ENCODE measurements at places on chromosomes 16 and 17.

DNA sequence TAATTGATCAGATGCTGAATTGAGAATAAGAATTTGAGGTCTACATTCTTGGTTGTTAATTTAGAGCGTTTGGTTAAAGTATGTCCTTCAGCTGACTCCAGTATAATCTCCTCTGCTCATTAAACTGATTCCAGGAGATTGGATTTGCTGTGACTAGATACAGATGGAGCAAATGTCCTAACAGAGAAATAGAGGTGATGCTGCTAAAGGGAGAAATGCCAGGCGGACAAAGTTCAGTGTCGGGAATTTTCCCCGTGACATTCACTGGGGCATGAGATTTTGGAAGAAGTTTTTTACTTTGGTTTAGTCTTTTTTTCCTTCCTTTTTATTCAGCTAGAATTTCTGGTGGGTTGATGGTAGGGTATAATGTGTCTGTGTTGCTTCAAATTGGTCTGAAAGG, 19.0 kb downstream of the PRKAR1A start:
- no peak for DNase-seq

DNA sequence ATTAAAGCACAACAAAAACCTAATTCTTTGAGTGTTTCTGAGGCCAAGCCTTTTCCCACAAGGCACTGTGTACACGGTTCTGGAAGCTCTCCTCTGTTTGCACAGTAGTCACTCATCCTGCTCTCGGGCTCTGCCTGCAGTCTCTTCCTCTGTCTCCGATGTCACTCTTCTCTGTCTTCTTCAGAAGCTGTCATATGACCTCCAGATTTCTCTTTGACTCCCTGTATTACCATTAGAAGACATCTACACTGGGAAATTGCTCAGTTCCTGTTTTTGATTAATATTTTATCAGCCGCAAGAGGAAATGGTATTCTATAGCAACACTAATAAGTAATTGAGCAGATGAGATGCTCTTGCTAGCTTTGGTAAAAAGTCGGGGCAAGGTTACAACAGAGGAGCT, 422.9 kb downstream of the WWOX start:
- no peak for DNase-seq

DNA sequence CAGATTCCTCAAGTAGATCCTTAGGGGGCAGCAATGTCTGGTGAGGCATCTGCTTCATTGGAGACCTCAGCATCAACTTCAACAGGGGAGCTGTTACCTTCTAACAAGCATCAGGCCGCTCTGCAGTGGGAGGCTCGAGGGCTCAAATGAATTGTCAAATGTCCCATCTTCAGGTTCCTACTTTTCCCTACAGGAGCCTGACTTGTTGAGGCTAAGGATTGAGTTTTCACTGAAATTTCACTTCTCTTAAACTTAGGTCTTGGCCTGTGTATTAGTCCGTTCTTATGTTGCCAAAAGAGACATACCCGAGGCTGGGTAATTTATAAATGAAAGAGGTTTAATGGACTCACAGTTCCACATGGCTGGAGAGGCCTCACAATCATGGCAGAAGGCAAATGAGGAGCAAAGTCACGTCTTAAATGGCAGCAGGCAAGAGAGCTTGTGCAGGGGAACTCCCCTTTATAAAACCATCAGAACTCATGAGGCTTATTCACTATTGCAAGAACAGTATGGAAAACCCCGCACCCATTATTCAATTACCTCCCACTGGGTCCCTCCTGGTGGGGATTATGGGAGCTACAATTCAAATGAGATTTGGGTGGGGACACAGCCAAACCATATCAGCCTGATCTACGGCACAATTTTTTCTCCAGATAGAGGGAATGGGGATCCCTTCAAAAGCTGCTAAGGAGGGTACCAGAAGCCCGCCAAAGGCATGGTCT, 5.1 kb upstream of the CD300LD start:
- no peak for DNase-seq

- no peak for DNase-seq
These were observed 83.2 kb downstream of the STH start for GRCh38 chr17:46082257-46082656.

DNA sequence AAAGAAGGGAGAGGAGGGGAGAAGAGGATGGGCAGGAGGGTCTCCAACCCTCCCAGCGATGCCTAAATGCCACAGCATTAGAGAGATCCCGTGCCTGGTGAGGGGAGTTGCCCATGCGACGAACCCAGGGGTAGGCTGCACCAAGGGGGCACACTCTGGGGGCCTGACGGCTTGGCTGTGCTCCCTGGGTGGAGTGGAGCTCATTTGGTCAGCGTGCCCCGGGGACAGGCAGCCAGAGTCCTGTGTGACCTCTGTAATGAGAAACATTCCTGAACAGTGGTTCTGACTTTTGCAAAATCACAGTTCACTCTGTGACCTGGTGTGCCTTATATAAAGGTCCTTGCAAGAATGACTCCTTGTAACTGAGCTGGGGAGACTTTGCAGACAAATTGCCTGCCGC, 205.0 kb upstream of the N4BP1 start:
- no peak for DNase-seq
